ENCODE measurements at places on chromosomes 6 and 20.

- peak; percentile 70 for DNase-seq
Observed at GRCh38 chr6:28443112-28443773, at the start of gene ZSCAN23. TSS of gene ZSCAN23 (minus strand) at chr6:28443491. CDS start at chr6:28436266, 7,225 bp downstream.

GRCh38 chr6:22401206-22401605 lies 104.4 kb upstream of the PRL start:
- no peak for DNase-seq

- DNase-seq = no peak
Observed at GRCh38 chr20:21516180-21516567, 2.3 kb upstream of the NKX2-2 start.

- DNase-seq = no peak
Observed at GRCh38 chr6:12605888-12606345, 110.7 kb upstream of the PHACTR1 start.

GRCh38 chr6:7998103-7998725 lies 66.0 kb downstream of the BLOC1S5 start:
- DNase-seq = no peak

DNA sequence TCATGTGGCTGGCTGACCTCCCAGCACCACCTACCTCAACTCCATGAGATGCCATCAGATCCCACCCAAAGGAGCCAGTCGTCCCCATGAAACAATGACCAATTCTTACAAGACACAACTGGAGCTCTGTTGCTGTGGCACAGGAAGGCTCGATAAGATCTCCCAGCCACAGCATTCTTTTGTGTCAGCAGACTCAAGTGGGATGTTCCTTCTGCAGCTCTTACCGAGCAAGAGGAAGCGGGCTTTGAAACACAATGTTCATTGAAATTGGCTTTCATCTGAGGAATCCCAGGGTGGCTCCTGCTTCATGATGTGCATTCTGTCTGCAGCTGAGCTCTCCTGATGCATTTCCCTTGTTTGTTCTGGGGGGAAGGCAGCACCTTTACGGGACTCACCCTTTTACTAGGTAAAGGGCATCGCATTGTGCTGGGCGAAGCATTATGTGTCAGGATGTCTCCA lies 222.0 kb upstream of the SGK1 start:
- DNase-seq = no peak

DNA sequence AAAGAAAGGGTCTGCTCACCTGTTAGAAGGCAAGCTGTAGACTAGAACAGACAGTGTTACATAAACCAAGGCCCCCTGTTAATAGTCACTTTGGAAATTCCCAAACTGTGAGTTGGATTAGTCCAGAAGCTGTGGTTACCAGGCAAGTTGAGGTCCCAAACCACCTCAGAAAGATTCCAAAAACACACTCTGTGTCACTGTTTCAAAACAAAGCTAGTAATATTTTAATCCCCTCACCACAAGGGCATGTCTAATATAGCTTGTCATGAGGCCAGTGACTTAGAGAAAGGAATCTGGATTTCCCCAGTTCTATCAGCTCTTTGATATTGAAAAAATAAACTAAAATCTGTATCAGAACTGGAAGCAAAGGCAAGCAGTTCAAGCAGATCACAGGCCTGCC lies 244.6 kb downstream of the HAO1 start:
- DNase-seq = no peak

DNA sequence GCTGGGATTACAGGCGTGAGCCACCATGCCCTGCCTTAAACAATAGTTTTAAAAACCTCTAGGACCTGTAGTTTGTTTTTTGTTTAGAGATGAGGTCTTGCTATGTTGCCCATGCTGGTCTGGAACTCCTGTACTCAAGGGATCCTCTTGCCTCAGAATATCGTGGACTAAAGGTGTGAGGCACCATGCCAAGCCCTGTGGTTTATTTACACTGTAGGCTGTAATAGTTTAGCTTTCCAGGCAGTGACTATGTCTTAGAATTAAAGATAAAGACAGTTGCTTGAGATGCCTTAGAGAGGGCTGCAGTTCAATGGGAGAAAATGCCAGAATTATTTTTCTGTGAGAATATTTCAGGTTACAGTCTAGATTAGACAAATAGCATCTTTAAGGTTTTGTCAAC lies 72.9 kb downstream of the SGK1 start:
- no peak for DNase-seq

DNA sequence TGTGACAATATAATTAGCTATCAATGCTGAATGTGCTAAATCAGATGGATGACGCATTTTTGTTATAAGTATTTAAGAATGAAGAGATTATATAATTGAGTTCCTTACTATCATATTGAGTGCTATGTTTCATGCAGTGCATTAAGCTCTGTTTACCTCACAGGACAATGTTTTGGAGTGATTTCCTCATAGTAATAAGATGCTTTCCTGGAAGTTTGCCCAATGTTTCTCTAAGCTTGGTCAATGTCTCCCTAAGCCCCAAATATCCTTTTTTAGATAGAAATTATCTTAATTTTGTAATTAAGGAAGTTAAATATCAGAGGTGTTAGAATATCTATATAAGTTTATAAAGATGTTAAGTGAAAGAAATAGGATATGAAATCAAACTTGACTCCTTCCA lies 489.6 kb downstream of the MMUT start:
- DNase-seq = no peak

DNA sequence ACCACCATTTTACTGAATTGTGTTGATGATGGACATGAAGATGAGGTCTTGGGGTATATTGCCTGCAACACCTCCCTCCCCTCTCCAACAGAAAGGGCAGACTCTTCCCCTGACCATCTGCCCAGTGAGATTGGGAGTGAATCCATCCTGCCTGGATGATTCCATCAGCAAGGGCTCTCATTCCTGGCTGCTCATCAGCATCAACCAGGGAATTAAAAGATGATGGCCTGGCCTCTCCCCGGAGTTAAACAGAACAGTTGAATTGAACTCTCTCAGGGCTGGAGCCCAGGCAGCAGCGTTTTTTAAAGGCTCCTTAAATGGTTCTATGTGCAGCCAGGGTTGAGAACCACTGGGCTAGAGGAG lies 14.6 kb upstream of the MRPS18A start:
- DNase-seq = no peak

DNA sequence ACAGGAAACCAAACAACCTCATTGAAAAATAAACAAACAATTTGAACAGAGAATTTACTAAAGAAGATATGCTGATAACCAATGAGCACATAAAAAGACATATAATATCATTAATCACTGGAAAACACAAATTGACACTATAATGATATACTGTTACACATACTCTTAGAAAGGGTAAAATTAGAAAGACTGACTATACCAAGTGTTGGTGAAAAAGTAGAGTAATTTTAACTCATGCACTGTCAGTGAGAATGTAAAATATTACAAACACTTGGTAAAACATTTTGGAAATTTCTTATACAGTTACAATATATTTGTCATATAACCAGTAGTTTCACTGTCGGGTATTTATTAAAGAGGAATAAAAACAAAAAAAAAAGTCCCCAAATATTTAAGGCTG lies 1139.2 kb upstream of the GJE1 start:
- no peak for DNase-seq

GRCh38 chr6:26401389-26401986 lies 587 bp upstream of the BTN3A1 start:
- DNase-seq = no peak

DNA sequence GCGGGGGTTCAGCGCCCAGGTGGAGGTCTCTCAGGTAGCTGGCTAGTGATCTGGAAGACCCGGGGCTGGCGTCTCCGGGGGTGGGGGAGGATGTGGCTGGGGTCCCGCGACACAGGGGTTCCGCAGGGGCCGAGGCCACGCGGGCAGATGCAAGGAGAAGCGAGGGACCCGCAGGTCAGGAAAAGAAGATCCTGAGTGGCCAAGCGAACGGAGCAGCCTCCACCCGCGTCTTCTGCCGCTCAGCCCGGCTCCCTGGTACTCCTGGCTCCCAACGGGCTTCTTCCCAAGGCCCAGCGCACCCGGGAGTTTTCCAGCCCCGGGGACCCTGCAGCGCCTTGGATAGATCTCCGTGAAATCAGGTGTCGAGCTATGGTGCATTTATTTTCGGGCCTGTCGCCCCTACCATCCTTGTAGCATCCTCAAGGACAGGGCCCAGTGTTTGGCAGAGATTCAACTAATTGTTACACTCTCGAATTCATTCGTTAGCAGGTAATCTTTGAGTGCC lies 682 bp upstream of the CHD6 start:
- DNase-seq = peak; percentile 14

GRCh38 chr6:34909320-34909883 lies 20.3 kb downstream of the ANKS1A start:
- DNase-seq = no peak

DNA sequence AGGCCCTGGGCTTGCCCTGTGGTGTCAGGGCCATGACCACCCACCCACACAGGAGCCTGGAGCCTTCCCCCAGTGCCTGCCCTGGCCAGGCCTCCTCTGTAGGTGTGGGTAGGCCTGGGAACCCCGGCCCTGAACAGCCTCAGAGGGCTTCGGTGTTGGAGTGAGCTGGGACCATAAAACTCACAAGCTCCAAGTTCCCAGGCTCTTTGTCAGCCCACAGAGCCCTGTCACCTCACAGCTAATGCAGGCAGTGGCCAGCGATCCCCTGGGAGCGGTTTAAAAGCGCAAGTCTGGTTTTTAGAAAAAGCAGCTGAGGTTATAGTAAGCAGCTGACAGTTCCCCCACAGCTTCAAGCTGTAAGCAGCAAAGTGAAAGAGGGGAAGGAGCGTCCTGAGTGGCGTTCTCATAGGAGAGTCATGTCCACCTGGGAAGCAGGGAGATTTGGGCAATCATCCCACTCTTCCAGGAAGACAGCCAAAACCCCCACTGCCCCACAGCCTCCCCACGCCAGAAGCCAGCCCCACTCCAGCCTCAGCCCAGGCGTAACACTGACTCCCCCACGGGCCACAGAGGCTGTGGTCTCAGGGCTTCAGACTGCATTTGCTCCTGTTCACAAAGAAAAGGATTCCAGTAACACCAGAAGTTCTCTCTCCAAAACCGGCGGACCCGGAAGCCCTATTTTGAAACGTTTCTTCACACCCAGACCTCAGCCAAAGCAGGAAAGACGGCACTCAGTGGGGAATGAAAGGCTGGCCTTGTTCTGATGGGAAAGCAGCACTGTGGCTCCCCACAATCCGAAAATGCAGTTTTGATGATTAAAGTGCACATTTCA lies 34.3 kb upstream of the FOXC1 start:
- no peak for DNase-seq

DNA sequence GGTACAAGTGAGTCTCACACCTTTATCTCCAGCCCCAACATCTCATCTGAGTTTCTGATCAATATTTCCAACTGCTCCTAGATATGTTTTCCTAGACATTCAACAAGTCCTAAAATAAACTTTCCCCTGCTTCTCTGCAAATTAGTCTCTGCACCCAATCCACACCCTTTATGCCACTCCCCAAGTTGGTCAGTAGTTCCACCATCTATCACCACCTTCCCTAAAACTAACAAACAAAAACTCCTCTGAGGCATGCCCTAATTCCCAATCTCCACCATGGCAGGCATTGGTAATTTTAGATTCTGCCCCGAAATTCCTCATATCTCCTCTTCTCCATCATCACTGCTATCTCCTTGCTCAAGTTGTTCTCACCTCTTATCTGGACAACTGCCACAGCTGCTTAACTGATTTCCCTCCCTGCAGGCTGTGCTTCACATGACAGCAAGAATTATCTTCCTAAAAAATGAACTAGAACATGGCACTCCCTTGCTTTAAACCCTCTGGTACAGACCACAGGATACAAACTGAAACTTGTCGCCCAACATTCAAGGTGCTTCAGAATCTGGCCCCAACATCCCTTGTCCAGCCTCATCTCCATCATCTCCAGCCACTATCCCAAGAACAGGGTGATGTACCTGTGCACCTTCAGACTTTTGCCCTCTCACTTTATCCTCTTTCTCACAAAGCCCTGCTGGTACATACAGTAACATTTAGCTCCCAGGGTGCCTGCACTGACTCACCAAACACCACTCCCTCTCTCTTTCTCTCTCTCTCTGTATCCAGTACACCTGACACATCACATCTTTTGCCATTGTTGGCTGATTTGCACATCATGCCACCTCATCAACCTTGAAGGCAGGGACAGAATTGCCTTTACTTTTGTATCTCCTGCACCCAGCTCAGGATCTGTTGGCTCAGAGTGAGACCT lies 55.5 kb downstream of the ZHX3 start:
- no peak for DNase-seq

DNA sequence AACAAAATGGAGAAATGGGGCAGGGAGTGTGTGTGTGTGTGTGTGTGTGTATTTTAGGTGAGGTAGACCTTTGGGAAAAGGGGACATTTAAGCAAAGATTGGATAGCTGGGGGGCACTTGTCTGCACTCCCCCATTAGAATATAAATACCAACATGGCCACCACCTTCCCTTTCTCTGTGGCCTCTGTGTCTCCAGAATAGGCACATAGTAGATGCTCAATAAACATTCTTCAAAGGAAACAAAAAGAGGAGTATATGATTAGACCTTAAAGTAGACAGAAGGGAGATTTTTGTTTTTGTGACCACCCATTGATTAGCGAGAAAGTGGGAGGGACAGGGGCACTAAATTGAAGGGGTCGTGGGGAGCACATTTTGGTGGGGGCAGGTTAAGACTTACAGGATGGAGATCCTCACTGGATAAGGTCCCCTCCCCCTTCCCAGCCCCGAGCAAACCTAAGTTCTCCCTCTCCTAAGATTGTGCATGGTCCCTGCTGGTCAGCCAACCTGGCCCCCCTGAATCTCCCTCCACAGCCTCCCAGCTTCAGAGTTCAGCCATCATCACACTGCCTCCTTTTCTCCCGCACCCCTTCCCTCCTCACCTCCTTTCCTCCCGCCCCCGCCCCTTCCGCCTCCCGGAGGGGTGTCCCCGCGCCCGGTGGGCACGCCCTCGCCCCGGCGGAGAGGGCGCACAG lies 514 bp upstream of the TSHZ2 start:
- no peak for DNase-seq

DNA sequence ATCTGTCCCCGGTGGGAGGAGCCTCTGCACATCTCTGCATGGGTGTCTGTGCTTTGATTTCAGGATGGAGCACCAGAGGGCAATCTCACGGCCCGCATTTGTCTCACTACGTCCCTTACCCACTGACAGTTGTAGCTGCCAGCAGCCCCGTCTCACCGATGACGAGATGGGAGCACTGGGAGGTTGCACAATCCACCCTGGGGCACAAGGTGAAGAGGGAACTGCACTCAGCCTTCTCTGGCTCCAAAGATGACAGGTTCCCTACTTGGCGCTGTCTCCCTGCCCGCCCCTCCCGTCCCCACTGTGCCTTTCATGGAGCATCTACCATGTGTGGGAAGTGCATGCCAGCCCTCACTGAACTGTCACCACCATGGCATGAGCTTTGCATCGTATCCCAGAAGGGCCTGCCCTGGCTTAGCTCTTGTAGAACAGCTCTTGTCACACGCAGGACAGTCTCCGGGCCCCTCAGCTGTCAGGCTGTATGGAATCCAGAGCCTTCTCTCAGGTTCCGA lies 99.9 kb upstream of the PMEPA1 start:
- DNase-seq = no peak

GRCh38 chr6:44194326-44194725 lies 22.4 kb upstream of the MYMX start:
- no peak for DNase-seq

- no peak for DNase-seq
Observed at GRCh38 chr6:39193201-39193791, 36.0 kb downstream of the KCNK5 start.

DNA sequence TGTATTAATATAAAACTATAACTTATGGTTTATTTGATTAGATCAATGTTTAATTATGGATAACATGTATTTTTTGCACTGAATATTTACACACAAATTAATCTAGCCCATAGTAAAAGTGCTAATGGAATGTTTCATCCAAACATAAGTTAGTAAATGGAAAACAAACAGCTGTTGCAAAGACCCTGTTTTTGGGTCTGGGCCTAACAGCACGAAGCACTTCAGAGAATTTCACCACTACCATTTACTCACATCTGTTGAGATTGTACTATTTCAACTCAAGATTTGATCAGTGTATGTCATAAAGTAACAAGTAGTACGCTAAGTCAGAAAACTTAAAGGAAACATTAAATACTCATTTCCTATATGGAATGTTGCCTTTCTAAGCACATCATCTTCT lies 359.6 kb downstream of the LAMA2 start:
- no peak for DNase-seq
